ENCODE measurements at places on chromosomes 2 and 18.
A peak's percentile ranks its signal among the peaks of the same experiment; 100 is the strongest.

DNA sequence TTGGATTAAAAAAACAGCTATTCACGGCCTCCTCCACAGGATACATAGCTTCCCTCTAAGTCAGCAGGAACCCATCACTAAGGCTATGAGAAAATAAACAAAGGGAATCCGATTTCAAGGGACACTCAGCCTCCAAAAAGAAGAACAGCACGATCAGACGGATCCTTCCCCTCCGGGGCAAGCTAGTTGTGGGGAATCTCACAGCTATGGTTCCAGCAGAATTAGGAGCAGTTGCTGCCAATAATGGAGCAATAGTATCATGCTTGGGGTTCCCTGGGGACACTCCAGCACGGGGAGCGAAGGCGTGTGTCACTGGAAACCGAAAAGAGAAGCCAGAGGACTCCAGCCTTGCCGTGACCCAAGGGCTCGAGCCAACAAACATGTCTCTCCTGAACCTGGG lies 163.1 kb downstream of the TTC32 start:
- DNase-seq, result no peak

- no peak for DNase-seq
Measured at GRCh38 chr2:173630425-173631126, 275.9 kb downstream of the CDCA7 start.

GRCh38 chr2:205338156-205338555 lies 344.1 kb upstream of the NRP2 start:
- DNase-seq, result no peak

DNA sequence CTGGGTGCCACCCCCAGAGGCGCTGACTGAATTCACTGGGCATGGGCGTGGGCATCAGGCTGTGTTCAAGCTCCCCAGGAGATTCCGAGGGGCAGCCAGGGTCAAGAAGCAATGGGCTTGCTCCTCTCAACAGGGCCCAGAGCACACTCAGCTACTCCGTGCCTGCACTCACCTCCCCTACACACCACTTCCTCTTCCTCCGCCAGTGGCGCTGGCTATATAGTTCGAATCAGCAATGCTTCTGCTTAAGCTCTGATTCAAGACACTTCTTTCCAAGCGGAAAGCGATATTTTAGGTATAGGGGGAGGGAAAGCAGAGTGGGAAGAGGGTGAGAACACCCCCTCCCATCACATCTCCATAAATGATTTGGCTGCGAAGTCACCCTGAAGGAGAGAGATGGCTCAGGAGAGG lies 42.1 kb downstream of the CRACDL start:
- DNase-seq, result no peak

DNA sequence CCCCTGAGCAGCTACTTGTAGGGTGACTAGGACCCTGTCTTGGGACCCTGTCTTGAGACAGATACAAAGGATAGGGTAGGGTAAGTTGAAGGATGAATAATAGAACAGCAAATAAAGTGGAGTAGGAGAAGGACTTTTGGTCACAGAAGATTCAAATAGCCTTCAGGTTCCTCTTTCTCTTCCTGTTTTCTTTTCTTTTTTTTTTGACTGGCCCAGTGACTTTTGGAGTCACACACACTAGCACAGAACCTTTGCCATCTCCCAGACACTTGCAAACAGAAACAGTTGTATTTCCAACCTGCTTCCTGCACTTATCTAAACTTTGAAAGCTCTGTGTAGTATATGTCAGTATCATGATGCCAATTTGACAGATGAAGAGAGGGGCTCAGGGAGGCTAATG lies 108.2 kb downstream of the TDRD15 start:
- no peak for DNase-seq

GRCh38 chr18:10490401-10491165 lies 35.2 kb upstream of the NAPG start:
- DNase-seq, result peak; percentile 73

GRCh38 chr2:113720167-113720566 lies 36.3 kb downstream of the SLC35F5 start:
- DNase-seq, result no peak

DNA sequence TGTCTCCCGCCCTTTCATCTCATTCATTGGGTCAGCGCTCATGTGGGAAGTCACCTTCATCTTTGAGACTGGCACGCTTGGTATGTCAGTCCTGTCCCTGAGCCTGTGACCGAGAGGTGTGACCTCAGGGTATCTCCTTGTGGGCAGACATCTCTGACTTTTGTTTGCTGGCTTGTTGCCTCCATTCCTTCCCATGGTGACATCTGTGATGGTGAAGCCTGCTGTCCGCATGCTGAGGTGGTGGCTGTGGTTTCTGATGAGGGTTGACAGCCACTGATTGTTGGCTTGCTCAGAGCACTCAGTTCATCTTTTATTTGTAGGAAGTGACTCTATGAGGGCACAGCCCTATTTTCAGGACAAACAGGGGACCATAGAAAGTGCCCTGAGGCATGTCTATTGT lies 139.2 kb downstream of the SLC4A3 start:
- no peak for DNase-seq
